ENCODE measurements at places on chromosomes 3 and 15.

DNA sequence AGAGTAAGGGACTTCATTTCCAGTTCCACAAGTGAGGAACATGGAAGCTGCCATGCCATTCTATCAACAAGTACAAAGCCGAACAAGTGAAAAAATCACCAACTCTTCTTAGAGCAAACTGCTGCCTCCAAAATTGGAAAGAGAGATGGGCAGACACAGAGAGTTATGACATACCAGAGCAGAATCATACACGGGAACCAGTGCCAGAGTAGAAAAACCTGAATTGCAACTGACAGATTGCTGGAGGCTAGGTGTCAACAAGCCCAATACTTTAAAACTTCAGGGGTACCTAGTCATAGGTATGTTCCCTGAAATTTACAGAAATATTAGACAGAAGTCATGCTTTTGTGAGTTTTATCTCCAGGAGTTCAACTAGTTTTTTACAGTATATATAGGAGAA, 62.0 kb downstream of the TTBK2 start:
- no peak for DNase-seq

DNA sequence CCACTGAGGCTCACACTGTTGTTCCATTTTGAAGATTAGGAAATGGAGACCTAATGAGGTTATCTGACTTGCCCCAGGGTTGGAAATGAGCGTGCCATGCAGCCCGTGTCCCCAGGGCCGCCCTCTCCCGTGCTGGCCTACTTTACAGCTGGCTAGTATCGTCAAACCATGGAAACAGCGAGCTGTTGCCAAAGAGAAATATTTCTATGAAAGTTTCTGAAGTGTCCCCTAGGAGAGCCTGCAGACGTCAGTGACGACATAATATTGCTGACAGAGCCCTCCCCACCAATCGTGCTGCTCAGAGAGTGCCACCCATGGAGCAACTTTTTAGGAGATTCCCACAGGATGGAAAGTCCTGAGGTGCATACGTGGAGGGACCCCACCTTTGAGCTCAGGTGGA, 11.2 kb upstream of the FAM174B start:
- no peak for DNase-seq

DNA sequence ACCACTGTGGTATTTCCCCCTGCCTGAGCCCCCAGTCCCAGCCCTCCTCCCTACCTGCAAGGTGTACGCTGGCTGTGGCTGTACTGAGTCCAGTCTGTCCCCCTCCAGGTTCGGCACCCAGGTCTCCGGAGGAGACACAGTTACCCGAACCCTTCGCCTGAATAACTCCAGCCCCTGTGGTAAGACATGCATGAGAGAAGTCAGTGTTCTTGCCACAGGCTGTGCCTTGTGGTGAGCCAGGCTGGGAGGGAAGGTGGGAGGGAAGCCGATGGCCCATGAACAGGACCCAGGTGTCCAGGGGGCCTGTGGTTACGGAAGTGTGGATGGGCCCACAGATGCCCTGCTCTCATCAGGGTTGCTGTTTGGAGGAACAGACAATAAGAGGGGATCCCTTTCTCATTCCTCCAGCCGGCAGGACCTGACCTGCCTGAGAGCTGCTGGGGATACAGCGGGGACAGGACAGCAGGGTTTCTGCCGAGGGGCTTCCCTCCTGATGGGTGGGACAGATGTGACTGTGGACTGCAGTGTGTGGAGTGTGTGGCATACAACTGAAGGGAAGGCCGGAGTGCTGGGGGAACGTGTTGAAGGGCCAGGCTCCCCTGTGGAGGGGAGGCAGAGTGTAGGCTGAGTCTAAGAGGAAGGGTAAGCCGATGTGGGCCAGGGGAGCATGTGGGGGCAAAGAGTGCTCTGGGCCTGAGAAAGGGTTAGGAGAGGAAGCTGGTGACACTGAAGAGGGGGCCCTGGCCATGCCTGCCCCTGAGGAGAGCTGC, 21.9 kb downstream of the ACAA1 start:
- no peak for DNase-seq

DNA sequence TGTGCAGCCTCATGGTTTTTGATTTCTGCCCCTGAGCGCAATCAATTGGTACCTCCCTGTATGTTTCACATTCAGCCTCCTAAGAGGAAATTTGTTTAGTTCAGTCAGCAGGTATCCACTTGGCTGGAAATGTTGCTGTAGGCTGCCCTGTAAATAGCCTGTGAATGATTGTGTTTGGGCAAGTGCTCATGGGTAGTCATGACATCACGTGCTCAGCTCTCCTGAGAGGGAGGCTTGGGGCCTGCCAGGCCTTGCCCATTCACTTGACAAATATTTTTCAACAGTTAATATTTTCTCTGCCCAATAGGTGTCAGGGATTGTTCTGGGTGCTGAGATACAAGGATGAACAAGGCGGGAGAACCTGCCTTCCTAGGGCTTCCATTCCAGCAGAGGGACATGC, 13.3 kb downstream of the HRH1 start:
- no peak for DNase-seq

- DNase-seq = no peak
These were observed 53.2 kb downstream of the OXNAD1 start for GRCh38 chr3:16318176-16318575.

GRCh38 chr3:72384602-72385001, 463.6 kb downstream of the SHQ1 start:
- DNase-seq = no peak

- no peak for DNase-seq
These were observed 96.8 kb downstream of the ADAMTS17 start for GRCh38 chr15:100244796-100245486.

GRCh38 chr3:131242201-131242600, 139.4 kb upstream of the NUDT16 start:
- DNase-seq = no peak

- DNase-seq = no peak
These were observed 1.2 kb upstream of the USF3 start for GRCh38 chr3:113697500-113698090.

DNA sequence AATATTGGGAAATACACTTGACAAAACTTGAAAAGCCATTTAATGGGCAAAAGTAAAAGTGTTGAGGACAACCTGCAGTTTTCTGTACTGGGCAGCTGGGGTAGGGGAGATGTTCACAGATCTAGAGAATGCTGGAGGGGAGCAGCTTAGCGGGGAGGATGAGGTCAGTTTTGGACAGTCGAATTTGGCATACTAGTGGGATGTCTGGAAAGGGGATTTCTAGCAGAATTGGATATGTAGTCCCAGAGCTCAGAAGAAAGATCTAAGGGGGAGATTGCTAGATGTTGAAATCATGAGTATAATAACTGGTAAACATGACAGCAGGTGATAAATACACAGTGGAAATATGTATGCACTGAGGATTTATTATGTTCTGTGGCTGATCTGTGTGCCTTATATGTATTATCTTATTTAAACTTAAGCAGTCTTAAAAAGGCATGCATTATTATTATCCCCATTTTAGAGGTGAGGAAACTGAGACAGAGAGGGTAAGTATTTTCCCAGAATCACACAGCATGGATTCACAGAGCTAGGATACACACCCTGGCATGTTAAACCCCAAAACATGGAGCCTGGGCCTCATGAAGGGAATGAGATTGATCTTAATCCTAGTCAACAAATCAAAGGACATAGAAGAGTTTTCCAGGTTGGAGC, 42.7 kb downstream of the TLNRD1 start:
- DNase-seq = no peak

GRCh38 chr3:36993326-36994283, at the start of gene MLH1:
Gene MLH1 (plus strand): TSS chr3:36993518. CDS start chr3:36993548, 30 bp downstream.
- DNase-seq = peak; percentile 92

DNA sequence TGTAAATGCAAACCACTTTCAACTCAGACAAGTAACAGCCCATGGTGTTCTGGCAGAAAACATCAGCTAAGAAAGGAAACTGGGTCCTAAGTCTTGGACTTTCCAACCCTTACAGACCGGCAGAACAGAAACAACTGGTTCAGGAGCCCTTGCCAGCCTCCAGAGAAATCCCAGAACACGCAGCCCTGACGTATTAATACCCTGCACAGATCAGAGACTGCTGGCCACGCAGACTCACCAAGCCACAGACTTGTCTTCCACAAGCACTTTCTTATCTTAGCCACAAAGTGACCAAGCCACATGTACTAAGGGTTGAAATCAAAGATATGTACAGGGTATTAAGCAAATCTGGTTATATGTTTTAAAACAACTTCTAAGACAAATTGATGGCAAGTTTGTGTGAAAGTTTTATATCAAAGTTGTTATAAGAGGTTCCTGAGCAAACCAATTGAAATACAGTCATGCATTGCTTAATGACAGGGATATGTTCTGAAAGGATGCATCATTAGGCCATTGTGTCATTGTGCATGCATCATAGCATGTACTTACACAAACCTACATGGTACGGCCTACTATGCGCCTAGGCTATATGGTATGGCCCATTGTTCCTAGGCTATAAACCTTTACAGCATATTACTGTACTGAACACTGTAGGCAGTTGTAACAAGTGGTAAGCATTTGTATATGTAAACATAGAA, 36.8 kb downstream of the BTD start:
- DNase-seq = no peak

DNA sequence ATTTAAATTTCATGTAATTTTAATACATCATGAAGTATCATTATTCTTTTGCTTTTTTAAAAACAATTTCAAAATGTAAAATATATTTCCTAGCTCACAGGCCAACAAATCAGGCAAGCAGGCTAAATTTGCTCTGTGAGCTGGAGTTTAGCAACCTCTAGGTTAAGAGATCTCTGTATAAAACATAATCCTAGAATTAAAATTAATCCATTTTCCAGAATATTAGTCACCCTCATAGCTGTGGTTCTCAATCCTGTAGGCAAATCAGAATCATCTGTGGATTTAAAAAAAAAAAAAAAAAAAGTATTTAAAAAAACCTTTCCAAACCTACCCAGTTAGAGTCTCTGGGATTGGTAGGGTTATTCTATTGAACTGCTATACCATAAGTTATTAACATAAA, 209.7 kb downstream of the MINAR1 start:
- no peak for DNase-seq

GRCh38 chr15:69979262-69979661, 118.5 kb downstream of the TLE3 start:
- DNase-seq = no peak

- DNase-seq = no peak
These were observed 244.8 kb downstream of the ALCAM start for GRCh38 chr3:105611304-105612192.

DNA sequence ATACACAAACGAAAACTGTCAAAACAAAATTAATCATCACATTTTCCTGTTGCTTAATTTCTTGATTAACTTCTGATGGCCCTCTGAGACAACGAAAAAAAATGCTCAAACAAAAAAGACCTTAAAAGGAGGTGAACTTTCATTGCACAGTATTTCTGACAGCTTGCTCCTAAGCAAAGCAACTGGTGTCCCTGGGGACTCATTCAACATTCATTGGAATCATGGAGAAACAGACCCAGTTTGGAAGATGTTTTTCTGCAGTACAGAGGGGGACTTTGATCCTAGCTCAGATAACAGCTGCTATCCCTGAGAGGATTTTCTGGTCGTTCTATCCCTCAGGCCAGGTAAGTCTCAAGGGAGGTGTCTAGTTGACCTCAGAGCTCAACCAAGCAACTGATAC, 378.7 kb upstream of the ATP11B start:
- no peak for DNase-seq

DNA sequence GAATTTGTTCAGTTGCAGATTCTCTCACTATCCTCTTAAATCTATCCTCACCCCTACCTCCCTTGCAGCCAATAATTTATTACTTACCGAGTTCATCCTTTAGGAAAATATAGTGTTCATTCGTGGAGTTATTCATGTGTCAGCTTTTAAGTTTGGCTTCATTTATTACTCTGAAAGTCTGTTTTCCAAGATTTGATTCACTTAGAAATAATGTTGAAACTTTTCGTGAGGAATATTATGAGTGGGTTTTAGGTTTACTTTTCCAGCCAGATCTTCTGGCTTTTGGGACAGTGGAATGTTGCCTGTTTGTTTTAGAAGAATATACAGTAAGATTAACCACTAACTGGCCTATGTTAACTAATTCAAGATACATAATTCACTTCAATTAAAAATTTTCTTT, 161.0 kb upstream of the CGNL1 start:
- DNase-seq = no peak

DNA sequence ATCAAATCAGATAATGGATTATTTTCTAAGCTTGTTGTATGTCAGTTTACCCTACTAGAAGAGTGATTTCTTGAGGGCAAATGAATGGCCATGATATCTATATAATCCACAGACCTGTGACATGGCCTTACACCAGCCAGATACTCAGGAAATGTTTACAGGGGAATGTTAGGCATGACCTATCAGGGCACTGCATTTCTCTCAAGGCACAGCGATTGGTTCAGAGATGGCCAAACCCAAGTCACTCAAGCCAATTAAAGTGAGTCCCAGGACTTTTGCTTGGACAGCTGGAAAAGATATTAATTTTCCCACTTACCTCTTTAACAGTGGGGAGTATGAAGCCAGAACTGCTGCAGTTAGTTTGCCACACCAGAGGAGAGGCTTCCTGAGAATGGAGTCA, 28.7 kb upstream of the GATA2 start:
- DNase-seq = no peak

GRCh38 chr15:28967990-28968389, 82.2 kb downstream of the APBA2 start:
- DNase-seq = no peak

DNA sequence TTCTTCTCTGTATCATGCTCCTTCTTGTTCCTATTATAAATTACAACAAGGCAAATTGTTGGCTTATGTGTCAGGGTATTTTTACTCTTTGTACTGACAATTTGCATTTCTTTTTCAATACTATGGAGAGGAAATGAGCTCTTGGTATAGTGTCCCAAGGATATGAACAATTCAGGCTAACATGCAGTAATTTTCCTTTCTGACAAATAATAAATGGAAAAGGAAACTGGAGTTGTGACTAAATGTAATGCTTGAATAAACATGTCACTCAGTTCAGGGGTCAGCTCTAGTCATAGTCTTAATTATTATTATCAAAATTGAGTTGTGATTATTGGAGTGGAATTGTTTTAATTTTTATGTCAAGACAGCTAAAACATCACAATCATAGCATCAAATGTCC, 256.0 kb upstream of the ZPLD1 start:
- DNase-seq = no peak

- no peak for DNase-seq
These were observed 2.6 kb upstream of the NSMCE3 start for GRCh38 chr15:29272219-29272618.

- no peak for DNase-seq
These were observed 72.8 kb downstream of the CD200R1L start for GRCh38 chr3:112773864-112774263.

DNA sequence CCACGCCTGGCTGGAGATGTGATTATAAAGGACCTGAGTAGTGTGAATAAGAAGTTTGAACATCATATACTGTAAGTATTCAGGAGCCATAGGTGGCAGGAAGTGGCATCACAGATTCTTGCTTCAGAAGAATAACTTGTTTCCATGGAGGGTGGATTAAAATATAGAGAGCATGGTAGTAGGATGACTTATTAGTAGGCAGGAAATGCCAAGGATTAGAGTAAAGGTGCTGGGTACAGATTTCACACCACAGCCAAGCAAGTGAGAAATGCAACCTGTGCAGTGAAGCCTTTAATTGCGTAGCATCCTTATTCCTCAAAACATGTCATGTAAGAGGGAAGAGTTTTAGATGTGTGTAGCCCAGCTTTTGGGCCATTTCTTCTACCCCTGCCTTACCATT, 30.8 kb downstream of the IFT122 start:
- DNase-seq = no peak
